ENCODE measurements at places on chromosomes 1 and 21.

- DNase-seq = no peak
Observed at GRCh38 chr1:31617916-31618746, 642 bp downstream of the HCRTR1 start.

- DNase-seq = no peak
Observed at GRCh38 chr1:2874607-2875480, 73.4 kb upstream of the TTC34 start.

GRCh38 chr1:194194724-194195123, 1008.3 kb upstream of the B3GALT2 start:
- DNase-seq = no peak

GRCh38 chr21:17257784-17258183, 255.1 kb upstream of the CXADR start:
- no peak for DNase-seq

DNA sequence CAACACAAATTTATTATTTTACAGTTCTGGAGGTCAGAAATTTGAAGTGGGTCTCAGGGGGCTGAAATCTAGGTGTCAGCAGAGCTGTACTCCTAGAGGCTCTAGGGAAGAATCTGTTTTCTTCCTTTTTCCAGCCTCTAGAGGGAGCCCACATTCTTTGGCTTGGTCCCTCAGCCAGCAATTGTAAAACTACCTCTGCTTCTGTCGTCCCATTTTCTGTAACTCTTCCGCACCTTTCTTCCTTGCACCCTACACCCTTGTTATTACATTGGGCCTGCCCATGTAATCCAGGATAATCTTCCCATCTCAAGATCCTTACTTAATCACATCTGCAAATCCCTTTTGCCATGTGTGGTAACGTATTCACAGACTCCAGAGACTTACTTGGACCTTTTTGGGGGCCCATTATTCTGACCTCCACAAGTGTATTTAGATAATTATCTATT, 24.8 kb upstream of the THEM4 start:
- peak; percentile 58 for DNase-seq

DNA sequence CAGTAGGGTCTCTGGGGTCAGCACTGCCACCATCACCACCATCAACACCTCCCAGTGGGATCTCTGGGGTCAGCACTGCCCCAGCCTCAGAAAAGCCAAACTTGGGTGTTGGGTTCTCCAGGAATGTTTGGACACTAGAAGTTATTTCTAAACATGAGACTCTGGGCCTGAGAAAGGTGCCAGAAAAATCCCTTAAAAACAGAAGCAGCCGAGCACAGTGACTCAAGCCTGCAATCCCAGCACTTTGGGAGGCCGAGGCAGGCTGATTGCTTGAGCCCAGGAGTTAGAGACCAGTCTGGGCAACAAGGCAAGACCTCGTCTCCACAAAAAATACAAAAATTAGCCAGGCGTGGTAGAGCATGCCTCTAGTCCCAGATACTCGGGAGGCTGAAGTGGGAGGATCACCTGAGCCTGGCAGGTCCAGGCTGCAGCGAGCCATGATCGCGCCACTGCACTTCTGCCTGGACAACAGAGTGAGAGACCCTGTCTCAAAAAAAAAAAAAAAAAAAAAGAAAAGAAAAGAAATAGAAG, 470 bp downstream of the PTAFR start:
- no peak for DNase-seq

DNA sequence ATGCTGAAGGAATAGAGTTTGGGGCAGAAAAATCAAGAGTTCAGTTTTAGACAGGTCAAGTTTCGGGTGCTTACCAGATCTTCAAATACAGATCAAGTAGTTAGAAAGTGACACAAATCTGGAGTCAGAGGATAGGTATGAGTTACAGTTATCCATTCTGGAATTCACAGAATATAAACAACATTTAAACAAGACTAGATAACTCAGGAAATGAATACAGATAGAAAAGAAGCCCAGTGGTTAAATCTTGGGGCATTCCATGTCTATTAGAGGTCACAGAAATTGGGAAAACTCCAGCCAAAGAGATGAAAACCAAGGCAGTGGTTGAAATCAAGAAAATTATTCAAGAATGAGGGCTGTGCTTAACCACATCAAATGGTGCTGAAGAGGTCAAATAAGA, 187.0 kb upstream of the HP1BP3 start:
- DNase-seq = peak; percentile 61

- DNase-seq = no peak
Observed at GRCh38 chr1:53341961-53342707, 14.3 kb upstream of the LRP8 start.

GRCh38 chr1:78250201-78250600, 204.4 kb downstream of the GIPC2 start:
- DNase-seq = peak; percentile 30

DNA sequence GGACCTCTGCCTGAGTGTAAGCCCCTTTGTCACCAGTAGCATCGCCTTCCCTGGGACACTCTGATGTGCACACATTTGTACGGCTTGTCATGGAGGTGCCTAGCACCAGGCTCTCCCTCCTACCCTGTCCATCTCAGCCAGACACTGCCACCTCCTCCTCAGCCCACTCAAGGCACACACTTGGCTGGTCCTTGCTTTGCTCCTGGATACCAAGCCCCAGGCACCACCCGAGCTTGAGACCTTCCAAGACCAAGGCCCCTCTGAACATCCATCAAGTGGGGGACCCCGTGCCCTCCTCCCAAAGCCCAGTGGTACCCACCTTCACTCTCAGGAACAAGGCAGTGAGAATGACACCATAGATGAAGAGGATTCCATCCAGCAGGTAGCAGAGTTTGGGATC, 78.0 kb downstream of the CD247 start:
- DNase-seq = no peak

GRCh38 chr1:157124855-157125254, 13.3 kb downstream of the ETV3 start:
- DNase-seq = no peak

DNA sequence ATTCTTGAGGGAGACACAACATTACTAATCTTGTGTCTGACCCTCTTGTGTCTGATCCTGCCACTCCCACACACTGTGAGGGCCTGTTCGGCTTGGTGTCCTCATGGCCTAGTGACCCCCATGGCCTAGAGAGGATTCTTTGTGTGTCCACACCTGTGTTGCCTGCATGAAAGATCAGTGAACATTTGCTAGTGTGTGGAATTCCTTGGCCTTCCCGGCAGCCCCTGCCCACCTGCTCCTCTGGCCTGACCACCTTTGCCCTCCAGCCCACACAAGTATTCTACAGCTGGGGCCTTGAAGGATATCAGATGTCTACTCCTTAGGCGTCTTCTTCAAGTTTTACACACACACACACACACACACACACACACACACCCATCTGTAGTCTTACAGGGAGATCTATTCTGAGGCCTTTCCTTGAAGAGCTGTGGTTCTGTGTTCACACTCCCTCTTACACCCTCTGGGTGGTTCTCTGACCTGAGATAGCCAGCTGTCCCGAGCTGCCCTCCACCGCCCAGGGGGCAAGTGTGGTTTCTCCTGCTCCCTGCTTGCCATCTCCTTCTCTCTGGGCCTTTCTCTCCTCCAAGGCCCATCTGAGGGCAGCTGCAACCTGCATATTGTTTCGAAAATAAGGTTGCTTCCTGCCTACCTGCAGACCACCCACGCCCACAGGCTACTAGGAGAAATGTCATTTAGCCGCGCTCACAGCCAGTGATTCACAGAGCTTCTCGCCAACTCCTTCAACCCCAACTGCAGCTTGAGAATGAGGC, 45.4 kb downstream of the CD247 start:
- no peak for DNase-seq

DNA sequence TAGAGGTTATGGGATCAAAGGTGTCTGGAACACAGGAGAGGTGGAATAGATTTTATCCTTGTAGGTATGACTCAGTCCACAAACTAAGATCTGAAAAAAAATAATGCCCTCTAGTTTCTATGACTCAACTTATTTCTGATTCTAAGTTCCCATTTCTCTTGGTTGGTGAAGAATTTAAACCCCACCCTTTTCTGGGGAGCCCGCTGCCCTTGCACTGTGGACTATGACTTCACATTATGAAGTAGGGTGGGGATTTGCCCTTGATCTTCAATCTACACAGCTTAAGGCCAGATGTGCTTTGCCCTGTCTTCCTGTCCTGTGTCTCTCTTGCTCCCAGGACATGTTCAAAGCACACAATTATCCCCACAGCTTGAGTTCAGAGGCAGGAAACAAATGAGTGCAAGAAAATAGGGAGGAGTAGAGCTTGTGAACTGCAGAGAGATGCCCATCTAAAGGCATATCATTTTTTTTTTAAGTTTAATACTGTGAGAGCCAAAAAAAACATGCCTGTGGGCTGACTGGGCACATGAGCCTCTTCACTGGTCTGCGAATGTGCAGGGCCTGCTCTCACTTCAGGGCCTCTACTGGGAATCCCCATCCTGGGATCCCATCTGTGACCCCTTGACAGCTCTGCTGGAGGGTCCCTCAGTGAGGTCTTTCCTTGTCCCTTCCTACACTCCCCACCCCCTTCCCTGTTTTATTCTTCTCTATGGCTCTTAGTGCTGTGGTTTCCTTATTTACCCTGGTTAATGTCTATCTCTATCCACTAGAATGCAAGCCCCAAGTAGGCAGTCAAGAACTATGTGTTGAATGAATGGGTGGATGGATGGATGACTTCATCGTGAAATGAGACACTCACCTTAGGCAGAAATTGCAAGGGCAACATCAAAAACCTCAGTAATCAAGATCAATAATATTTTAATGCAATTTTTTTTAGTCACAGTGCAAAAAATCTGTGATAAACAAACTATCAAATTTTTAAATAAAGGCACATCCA, 61.5 kb downstream of the CD58 start:
- peak; percentile 81 for DNase-seq

DNA sequence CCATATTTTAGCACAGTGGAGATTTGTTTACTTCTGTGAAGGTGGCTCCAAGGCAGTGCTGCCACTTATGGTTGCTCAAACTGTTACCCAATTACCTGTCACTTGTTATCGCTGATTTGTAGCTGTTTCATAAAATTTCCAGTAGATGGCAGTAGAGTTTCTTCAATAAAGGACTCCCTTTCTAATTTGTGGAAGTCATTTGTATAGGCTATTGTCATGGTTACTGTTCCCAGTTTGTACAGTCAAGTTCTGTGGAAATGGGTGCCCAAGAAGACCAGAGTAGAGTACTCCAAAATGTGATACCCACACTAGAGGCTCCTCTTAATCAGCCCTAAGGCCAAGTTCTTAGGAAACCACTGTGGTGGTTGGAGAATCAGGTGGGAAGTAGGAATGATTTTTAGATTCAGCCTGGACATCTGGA, 186.1 kb downstream of the CLEC20A start:
- DNase-seq = peak; percentile 86

DNA sequence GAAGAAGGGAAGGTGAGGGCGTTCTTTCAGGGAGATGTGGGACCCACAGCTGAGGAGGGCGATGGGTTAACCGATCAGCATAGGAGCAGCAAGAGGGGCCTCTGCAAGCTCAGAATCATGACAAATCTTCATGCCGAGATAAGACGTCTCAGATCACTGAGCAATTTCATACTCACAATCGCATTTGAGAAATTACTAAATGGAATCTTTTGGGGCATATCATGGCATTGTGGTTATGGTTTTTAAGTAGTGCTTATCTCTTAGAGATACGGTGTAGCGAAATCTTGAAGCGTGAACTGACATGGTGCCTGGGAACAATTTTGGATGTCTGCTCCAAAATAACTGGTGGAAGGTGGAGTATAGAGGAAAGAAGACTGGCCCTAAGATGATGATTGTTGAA, 6.2 kb downstream of the TNNT2 start:
- DNase-seq = no peak

DNA sequence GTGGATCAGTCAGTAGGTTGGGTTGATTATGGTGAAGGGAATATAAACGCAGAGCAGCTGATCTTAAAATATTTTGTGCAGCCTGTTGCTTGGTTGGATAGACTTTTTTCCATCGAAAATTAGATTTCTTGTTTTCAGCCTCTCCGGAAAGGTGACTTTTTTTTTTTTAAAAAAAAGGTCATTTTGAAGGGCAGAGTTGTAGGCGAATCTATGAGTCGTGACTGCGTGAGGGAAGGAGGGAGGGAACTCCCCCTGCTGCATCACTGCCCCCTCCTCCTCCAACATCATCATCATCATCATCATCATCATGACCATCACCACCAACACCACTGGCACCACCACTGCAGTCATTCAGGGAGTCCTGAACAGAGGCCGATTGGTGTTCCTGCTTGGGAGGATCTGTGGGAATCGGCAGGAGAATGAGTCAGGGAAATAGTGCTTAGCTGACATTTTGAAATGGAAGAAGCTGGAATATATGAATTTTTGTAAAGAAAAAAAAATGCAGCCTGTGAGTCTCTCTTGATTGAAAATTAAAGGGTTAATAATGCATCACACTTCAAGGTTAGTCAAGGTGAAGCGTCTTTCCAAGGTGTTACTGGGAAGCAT, 1.2 kb downstream of the ATP1B1 start:
- peak; percentile 23 for DNase-seq

- no peak for DNase-seq
Observed at GRCh38 chr1:25031601-25031965, 101.5 kb upstream of the RUNX3 start.

- no peak for DNase-seq
Observed at GRCh38 chr1:21937034-21937371, at the start of gene HSPG2. Gene HSPG2 (minus strand): TSS chr1:21937310. CDS start chr1:21937217, 93 bp downstream.

- DNase-seq = no peak
Observed at GRCh38 chr1:198619375-198620140, 19.3 kb upstream of the PTPRC start.

- DNase-seq = peak; percentile 40
Observed at GRCh38 chr1:145953861-145954260, 4.0 kb downstream of the LIX1L start.

DNA sequence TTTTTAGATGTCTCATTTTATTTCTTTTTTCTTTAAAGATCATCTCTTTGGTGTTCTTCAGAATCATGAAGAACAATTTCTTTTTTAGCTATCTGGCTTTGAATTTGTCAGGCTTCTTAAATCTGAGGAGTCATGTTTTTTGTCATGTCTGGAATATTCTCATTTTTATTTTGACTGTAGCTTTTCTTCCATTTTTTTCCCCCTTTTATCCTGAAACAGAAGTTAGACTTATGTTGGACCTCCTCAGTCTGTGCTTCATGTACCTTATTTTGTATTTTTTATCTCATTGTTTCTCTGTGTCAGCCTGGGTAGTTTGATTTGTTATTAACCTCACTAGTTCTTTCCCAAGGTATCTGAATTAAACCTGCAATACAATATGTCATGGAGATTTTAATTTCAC, 319.2 kb upstream of the ADGRL4 start:
- no peak for DNase-seq

DNA sequence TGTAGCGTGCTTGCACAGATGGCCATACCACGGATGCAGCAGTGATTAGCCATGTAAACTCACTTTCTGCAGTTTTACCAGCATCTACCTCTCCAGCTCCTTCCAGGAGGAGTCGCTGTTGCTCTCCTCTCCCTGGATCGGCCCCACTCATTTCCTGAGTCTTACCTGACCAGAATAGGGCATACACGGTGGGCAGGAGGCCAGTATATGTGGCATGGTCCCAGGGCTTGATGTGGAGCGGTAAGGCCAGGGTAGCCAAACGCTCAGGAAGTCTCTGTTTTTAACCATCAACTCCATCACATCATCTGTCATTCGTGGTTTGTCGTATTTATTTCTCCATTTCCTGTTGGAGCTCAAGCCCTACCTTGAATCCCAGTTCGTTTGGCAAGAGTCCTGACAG, 163.4 kb upstream of the USP24 start:
- peak; percentile 30 for DNase-seq

GRCh38 chr1:198481661-198482060, 58.8 kb downstream of the ATP6V1G3 start:
- DNase-seq = no peak

- no peak for DNase-seq
Observed at GRCh38 chr1:52674497-52675384, 23.4 kb downstream of the COA7 start.

Measured in AG10803 (cell line).